ENCODE measurements at places on chromosomes 5 and 9.

DNA sequence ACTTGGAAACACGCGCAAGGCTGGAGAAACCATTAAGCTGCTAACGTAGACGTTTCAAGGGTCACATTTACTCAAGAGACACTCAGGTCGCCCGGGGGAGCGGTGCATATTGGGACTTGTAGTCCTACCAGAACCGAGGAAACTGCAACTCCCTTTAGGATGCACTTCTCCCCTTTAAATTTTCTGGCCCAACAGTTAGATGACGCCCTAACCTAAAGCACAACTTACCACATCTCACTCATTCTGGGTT lies 384 bp upstream of the DMXL1 start:
- no peaks in the 10 kb centered on the region for H3K36me3 ChIP-seq
- no peaks in the 10 kb centered on the region for H3K4me1 ChIP-seq
- no peak for DNase-seq

DNA sequence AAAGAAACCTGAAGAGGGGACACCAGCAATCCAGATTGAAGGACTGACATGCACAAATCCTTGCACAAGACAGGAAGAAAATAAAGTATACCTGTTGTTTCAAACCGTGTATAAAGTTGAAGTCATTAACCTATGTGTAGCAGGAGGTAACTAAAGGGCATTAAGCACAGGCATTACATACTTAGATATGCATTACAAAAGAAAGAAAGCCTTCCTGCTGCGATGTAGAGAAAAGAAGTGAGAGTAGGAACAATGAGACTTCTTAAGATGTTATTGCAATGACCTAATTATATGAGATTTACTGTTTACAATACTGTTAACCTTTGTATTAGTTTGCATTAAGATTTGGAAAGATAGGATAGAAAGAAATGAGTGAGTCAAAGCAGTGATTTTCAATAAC lies 308.9 kb upstream of the PTPRD start:
- no peaks in the 10 kb centered on the region for H3K36me3 ChIP-seq
- no peaks in the 10 kb centered on the region for H3K27me3 ChIP-seq
- DNase-seq = no peak

GRCh38 chr9:130421154-130421801 lies 23.5 kb upstream of the ASS1 start:
- no peaks in the 10 kb centered on the region for H3K27me3 ChIP-seq
- no peaks in the 10 kb centered on the region for H3K36me3 ChIP-seq
- no peak overlapping the region for H3K27ac ChIP-seq
- H3K4me3 ChIP-seq = no peak overlapping the region

- no peaks in the 10 kb centered on the region for H3K36me3 ChIP-seq
- H3K27ac ChIP-seq = no peak overlapping the region
- DNase-seq = no peak
These were observed 343.3 kb upstream of the CDH9 start for GRCh38 chr5:27381686-27382085.

All from uterus (tissue), 4 donors.